ENCODE measurements at places on chromosomes 12 and 14. TPM values are rescaled to one million over a fixed set of nuclear protein-coding genes. Genes with fewer than 3 reads are reported as not detected.

DNA sequence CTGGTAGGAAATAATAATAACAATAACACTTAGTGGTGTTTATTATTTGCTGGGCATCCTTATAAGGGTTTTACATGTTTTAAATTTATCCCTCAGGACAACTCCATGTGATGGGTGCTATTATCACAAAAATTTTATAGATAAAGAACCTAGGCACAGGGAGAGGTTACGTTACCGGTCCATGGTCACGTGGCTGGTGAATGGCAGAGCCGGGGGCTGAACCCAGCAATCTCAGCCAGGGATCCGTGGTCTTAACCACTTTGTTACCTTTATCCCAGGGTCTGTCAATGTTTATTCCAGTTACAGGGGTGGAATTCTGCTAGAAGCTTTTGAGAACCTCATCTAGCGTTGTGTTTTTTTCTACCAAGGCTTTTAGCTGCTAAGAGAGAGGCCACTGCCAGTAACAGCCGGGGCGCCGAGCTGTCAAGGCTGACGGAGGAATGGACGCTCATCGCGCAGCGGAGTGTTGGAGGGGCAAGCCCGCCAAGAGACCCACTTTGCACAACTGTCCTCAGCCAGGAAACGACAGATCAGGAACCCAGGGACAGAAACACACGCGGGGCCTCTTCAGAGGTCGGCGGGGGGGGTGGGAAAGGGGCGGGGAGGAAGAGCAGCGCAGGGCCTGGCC, 418 bp downstream of the AMN1 start:
- peaks cover 34% of the 10 kb centered on the region for H3K36me3 ChIP-seq
- H3K4me3 ChIP-seq: peak overlapping the region; percentile 99
- peak; percentile 71 for DNase-seq
- peaks cover 9% of the 10 kb centered on the region for H3K4me1 ChIP-seq
- H3K27ac ChIP-seq: peak overlapping the region; percentile 99
- H3K27me3 ChIP-seq: no peaks in the 10 kb centered on the region

Gene TBK1
- total RNA-seq: 16.6 TPM

GRCh38 chr12:54958048-54958658, 26.4 kb downstream of the TESPA1 start:
- no peak for DNase-seq
- H3K4me3 ChIP-seq: no peak overlapping the region
- H3K27me3 ChIP-seq: peaks cover 32% of the 10 kb centered on the region

Gene CCDC177
- total RNA-seq: 3.4 TPM

DNA sequence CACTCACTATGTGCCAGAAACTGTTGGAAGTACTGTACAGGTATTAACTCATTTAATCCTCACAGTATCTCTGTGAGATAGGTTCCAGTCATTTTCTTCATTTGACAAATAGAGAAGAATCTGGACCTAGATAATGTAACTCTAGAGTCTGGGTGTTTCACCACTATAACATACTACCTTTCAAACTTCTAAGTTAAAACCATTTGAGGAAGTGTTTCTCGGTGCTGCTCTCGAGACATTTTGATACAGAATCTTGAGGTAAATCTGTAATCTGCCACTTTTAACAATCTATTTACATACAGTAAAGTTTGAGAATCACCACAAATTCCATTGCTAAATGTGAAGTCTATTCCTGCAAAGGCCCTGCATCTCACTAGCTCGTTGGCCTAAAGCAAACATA, 8.8 kb downstream of the OLR1 start:
- H3K27ac ChIP-seq: no peak overlapping the region
- no peaks in the 10 kb centered on the region for H3K36me3 ChIP-seq
- H3K4me3 ChIP-seq: no peak overlapping the region
- DNase-seq: no peak
- no peaks in the 10 kb centered on the region for H3K27me3 ChIP-seq

Gene STAC3
- 4.8 TPM for total RNA-seq
